ENCODE measurements at places on chromosomes 4 and X.

GRCh38 chrX:73446831-73447230 is at the start of gene CDX4:
Gene CDX4 (plus strand): TSS chrX:73447053. CDS start chrX:73447254, 201 bp downstream.
- DNase-seq: no peak

- no peak for DNase-seq
Observed at GRCh38 chrX:139200793-139201192, 329.7 kb upstream of the F9 start.

- DNase-seq: peak; percentile 44
Observed at GRCh38 chrX:65697915-65698796, 30.7 kb downstream of the MSN start.

- no peak for DNase-seq
Observed at GRCh38 chr4:142110136-142110535, 473.8 kb downstream of the IL15 start.

GRCh38 chr4:95167805-95168204 is 381.0 kb downstream of the UNC5C start:
- DNase-seq: no peak

- no peak for DNase-seq
Observed at GRCh38 chr4:184171011-184171410, 46.7 kb downstream of the ENPP6 start.

DNA sequence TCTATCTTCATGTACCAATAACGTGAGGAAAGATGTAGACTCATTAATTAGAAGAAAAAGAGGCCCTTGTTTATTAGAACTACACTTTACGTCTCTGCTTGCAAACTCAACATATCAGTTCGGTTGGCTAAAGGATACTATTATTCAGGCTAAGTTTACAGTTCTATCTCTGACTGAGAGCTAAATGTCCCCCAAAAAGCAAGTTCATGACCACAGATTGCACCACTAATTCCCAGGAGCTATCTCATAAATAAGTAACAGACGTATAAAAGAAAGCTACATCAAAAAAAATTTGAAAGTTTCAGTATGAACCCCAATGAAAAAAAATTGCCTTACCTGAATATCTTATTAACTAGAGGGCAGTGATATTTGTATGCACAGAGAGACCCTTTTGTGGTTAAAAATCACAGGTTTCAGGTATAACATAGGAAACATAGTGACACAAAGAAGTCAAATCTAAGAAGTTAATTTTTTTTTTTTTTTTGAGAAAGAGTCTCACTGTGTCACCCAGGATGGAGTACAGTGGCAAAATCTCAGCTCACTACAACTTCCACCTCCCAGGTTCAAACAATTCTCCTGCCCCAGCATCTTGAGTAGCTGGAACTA is 128.9 kb downstream of the MAB21L2 start:
- DNase-seq: no peak

DNA sequence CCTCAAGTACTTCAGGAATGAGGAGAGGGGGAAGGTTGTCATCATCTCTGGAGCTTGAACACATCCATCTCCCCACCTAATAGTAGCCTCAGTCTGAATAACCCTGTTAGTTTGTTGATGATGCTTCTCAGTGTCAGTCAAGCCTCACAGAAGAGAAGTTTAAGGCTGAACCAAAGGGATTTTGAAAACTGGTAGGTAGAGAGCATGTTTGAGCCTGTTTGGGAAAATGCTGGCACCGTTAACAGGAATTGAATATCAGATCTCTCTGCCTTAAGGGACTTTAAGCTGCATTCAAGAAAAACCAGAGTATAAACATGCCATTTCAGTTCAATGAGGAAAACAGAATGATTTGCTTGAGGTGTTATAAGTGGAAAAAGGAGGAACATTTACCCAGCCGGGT is 73.1 kb downstream of the MAPK10 start:
- DNase-seq: no peak

DNA sequence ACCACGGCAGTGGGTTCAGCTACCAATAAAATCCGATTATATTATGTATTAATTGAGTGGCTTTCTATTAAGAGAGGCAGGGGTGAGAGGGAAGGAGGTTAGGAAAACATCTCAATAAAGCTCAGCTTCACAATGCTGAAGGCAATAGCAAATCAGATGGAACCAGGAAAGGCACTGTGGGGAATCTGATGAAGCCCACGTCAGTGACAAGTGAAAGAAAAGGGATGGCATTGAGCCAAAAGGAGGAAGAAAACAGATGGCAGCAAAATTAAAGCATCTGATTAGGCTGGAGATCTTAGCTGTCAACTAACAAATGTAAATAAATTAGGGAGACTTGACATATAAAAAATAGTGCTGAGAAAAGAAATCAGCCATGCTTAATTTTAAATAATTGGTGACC is 180.9 kb downstream of the RASL11B start:
- no peak for DNase-seq

DNA sequence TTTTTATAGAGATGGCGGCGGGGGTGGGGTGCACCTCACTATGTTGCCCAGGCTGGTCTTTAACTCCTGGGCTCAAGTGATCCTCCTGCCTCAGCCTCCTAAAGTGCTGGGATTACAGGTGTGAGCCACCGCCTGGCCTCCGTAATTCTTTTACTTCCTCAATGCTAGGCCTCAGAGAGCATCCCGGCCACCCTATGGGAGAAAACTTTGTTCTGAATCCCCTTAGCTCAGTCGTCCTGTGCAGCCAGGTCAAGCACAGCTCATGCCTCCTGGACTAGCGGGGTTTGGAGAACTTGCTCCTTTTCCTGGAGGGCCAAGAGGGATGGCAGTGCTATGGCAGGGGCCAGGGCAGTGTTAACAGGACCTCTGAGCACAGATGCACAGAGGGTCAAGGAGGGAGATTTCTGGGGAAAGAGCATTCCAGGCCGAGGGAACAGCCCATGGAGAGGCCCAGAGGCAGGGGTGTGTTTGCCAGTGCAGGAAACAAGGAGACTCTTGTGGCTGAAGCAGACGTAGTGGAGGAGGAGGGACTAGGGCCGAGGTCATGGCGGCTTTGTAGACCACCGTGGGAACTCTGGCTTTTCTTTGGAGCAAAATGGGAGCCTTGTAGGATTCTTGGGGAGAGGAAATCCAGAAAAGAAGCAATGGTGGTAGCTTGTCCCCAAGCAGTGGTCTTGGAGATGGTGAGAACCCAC is 9.8 kb upstream of the TNIP2 start:
- no peak for DNase-seq
